Stimulated activated CD8-positive, alpha-beta memory T cell treated with anti-CD3 and anti-CD28 coated beads, Interleukin-15, amount 100 ng/mL, for 48 hours (primary cell): ENCODE measurements at places on chromosomes 4 and X.

- DNase-seq = no peak
Measured at GRCh38 chr4:77798385-77798784, 20.8 kb downstream of the CNOT6L start.

- no peak for DNase-seq
Measured at GRCh38 chr4:141348125-141348524, 127.4 kb downstream of the ZNF330 start.

- no peak for DNase-seq
Measured at GRCh38 chrX:102968216-102968615, 31.1 kb downstream of the RAB40AL start.

DNA sequence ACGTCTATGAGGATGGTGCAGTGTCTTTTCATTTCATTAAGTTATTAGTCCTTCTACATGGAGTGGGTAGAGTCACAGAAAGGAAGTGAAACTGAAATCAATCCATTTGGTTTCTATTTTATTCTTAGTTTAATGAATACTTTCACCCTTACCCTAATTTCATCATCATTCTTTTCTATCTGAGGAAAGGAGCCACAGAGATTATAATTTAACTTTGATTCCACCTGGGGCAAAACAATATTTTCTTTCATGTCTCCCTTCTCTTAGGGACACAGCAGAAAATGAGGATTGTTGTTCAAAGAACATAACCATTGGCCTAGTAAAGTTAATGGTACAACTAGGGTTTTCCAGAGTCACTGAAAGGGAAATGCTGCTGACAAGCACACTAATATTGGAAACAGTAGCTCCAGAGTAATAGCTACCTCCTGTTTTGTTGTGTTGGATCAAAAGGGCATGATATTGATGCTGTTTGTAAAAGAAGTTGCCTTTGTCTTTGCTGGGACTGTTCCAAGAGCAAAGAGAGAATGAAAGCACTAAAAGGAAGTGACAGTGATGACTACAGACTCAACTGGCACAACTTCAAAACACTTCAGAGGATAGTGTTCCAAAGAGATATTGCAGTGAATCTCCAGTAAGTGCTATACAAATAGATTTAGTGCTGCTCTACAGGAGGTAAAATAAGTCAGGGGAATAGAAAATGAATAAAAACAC lies 247.1 kb upstream of the PITX2 start:
- no peak for DNase-seq

GRCh38 chr4:30769093-30769492 lies 48.9 kb downstream of the PCDH7 start:
- no peak for DNase-seq

DNA sequence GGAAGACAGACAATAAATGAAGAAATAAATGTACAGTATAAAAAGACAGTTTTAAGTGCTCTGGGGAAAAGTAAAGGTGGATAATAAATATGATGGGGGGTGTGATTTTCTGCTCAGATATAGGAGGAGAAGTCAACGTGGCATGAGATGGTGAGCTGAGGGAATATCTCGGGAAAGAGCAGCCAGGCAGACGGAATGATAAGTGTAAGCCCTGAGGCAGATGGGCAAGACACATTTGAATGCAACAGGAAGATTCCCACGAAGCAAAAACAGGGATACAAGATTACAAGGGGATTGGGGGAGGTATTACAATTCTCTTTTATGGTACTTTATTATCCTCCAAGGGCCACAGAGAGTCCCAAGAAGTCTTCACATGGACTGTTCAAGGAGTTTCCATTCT lies 11.1 kb downstream of the ANXA3 start:
- DNase-seq = no peak
